Small intestine (tissue), 16 donors: ENCODE measurements at places on chromosomes 13 and 19. TPM values are rescaled to one million over a fixed set of nuclear protein-coding genes. Genes with fewer than 3 reads are reported as not detected.
A peak's percentile ranks its signal among the peaks of the same experiment; 100 is the strongest.

NDUFA11 gene
- 523 TPM for polyA plus RNA-seq

GRCh38 chr19:8806661-8807060 lies 25.4 kb downstream of the ZNF558 start:
- DNase-seq = no peak

OR4F17 gene
- not detected for polyA plus RNA-seq

DNA sequence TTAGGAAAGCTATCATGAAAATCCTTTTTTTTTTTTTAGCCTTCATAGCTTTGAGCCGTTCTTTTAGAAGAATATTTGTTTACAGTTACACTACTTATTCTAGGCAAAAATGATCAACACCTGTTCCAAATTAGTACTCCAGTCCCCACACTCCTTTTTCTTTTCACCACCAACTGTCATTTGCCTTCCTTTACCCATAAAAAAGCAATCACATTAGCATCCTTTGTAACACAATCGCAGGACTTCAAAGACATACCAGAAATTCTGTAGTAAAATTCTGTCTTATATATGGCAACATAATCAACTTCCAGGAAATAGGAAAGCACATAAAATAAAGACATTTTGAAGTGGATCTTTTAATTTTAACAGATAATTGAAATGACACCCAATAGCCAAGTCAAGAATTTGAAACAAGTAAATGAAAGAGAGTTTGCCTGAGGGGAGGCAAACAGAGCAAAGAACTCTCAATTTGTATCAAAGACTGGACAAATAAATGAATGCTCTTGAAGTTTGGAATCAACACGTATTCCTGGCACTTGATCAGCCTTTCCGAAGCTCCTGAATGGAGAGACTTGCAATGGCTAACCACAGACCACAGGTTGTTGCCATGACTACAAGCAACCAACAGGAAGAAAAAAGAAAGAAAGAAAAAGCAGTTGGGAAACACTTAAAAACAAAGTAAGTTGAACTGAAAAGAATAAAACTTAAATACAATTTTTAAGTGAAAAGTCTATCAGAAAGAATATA lies 206.8 kb downstream of the PCDH9 start:
- no peak for DNase-seq

DNA sequence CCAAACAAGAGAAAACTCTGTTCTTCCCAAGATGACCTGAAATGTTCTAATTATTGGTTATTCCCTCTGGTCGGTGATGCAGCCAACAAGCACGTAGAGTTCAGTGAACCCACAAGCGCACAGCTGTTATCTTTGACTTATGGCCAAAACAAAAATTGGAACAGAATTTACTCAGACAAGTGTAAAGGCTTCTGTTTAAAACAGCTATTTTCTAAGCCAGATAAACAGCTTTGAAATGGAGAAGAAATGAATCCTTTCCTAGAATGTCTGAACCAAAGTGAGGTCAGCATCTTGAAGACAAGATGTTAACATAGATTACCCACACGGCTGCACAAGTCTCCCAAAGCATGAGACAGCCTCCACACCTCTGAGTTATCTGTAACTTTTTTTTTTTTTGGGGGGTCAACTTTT lies 669.2 kb downstream of the DIAPH3 start:
- peak; percentile 21 for DNase-seq

DNA sequence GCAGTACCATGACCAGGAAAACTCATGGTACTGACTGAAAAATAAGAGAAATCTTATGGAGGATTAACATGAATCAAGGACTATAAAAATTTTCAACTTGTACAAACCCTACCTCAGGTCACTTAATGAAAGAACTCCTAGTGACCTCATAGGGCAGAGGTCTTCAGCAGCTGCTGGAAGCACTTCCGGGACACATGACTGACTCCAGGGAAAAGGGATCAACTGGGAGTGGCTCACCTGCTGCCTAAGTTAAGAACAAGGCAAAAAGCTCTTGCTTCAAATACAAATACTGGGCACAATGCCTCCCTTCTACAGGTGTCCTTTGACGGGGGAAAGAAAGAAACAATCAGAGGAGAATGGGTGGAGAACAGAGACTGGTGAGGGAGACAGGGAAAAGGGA lies 18.6 kb downstream of the DOCK9 start:
- peak; percentile 80 for DNase-seq
